ENCODE measurements at places on chromosomes 5 and 9.
A peak's percentile ranks its signal among the peaks of the same experiment; 100 is the strongest.

GRCh38 chr9:136170006-136170901, 34.7 kb downstream of the LHX3 start:
- DNase-seq: peak; percentile 55

GRCh38 chr9:88800329-88800682, 191.0 kb upstream of the S1PR3 start:
- no peak for DNase-seq

GRCh38 chr5:107682533-107682932, 11.8 kb upstream of the EFNA5 start:
- no peak for DNase-seq

GRCh38 chr5:73815631-73816030, 189.6 kb downstream of the ARHGEF28 start:
- no peak for DNase-seq

- DNase-seq: no peak
These were observed 118.7 kb upstream of the SLCO6A1 start for GRCh38 chr5:102617191-102618187.

- DNase-seq: no peak
These were observed 402.9 kb upstream of the CLINT1 start for GRCh38 chr5:158261674-158262367.

DNA sequence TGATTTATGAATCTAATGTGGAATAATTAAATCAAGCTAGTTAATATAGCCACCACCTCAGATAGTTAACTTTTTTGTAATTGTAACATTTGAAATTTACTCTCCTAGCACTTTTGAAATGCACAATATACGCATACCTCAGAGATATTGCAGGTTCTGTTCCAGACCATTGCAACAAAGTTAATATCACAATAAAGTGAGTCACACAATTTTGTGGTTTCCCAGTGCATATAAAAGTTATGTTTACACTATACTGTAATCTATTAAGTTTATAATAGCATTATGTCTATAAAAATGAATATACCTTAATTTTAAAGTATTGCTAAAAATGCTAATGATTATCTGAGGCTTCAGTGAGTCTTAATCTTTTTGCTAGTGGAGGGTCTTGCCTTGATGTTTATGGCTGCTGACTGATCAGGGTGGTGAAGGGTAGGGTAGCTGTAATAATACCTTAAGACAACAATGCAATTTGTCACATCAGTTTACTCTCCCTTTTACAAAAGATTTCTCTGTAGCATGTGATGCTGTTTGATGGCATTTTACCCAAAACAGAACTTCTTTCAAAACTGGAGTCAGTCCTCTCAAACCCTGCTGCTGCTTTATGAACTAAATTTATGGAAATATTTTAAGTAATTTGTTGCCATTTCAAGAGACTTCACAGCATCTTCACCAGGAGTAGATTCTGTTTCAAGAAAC, 235.1 kb upstream of the ADAMTSL1 start:
- no peak for DNase-seq

DNA sequence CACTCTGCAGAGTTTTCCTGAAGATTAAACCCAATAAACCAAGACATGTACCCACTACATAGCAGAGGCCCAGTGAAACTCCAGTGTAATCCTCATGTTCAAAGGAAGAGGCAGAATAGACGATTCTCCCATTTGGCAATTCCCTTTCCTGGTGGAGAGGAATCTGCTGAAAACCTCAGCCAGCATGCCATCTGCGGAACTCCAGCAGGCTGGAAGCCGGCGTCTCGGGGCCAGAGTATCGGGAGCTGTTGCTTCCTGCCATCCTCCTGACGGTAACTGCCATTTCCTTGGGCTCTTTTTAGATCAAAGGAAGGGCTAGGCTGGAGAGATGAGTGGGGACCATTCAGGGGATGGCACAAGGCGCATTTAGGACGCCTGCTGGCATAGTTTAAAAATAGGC, 20.5 kb downstream of the NEURL1B start:
- no peak for DNase-seq
